Esophagus squamous epithelium (tissue), 5 donors: ENCODE measurements at places on chromosomes 7 and 10.

DNA sequence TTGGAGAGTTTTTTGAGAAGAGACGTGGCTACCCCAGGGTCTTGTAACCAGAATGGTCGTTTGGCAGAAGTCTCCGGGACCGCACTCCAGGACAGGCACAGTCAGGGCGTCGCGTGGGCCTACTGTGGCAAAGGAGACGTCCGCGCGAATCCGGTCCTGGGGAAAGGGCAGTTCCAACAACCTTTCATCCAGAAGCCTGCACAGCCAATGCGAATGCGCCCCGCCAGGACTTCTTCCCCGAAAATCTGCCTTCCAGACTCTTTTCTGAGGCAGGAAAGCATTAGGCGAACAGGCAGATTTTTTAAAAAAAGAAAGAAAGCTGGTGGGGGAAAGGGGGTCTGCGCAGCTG, 2.0 kb downstream of the HPSE2 start:
- no peak for DNase-seq

DNA sequence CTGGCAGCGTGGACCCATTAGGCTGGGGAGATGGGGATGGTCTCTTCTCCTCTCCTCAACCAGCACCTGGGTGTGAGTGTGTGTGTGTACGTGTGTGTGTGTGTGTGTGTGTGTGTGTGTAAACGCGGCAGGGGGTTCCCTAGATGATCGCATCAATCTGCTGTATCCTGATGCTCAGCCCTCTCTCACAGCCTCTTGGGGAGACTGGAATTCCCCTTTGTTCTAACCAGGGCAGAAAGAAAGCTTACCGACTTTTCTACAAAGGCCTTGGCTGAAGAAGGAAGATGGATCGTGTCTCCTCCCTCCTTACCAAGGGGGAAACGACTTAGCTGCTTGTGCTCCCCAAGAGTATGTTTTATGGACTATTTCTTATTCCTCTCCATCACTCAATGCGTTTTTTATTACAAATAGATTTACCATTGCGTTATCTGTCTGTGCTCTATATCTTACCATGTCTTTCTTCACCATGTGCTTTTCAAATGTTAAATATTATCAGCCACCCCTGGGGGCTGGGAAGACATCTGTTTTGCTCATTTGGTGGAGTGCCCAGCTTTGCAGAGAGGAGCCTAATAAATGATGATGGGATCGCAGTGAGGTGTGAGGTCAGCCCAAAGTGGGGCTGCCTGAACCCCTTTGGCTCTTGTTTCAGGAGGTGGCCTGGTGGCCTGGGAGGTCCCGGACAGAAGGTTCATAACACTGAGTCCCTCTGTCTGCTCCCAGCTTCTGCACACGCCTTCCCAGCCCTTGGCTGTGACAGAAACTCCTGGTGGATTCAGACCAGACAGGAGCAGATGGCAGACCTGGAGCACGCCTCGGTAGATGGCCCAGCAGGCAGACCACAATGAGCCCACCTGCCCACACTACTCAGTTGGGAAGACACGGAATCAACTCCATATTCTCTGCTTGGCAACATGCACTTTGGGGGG, 262.0 kb downstream of the PRPF18 start:
- no peak for DNase-seq

- no peak for DNase-seq
Measured at GRCh38 chr10:63554657-63555056, 33.5 kb downstream of the REEP3 start.

GRCh38 chr10:59177031-59177797, 771 bp downstream of the PHYHIPL start:
- no peak for DNase-seq
